ENCODE measurements at places on chromosomes 11 and 22. TPM values are rescaled to one million over a fixed set of nuclear protein-coding genes. Genes with fewer than 3 reads are reported as not detected.

CREB3L1 gene
- total RNA-seq, result 5.1 TPM

NXPE4 gene
- not detected for total RNA-seq

RHOD gene
- total RNA-seq, result 31.4 TPM

KCTD14 gene
- 1.6 TPM for total RNA-seq

MAP4K2 gene
- 9.2 TPM for total RNA-seq

ZNF70 gene
- total RNA-seq, result 1.1 TPM

HTR3B gene
- total RNA-seq, result not detected

ZNF215 gene
- total RNA-seq, result 0.91 TPM

GAB4 gene
- not detected for total RNA-seq

PLEKHB1 gene
- 1.5 TPM for total RNA-seq

OR4D5 gene
- total RNA-seq, result not detected

C11orf42 gene
- not detected for total RNA-seq

NRIP3 gene
- total RNA-seq, result 0.89 TPM

TYR gene
- total RNA-seq, result not detected

EFCAB6 gene
- total RNA-seq, result 0.39 TPM

PDGFB gene
- 2.9 TPM for total RNA-seq

POTEH gene
- not detected for total RNA-seq

UPK3A gene
- not detected for total RNA-seq

P2RX6 gene
- total RNA-seq, result 0.50 TPM

ARHGAP20 gene
- 0.06 TPM for total RNA-seq

APOA5 gene
- not detected for total RNA-seq

APOL5 gene
- not detected for total RNA-seq

PKNOX2 gene
- total RNA-seq, result not detected

FOLR1 gene
- 0.24 TPM for total RNA-seq

TUB gene
- total RNA-seq, result 7.1 TPM

OR56A1 gene
- total RNA-seq, result not detected

PATE4 gene
- not detected for total RNA-seq

ZDHHC8 gene
- 38.4 TPM for total RNA-seq

MS4A1 gene
- not detected for total RNA-seq

YAP1 gene
- total RNA-seq, result 59.6 TPM

DDI1 gene
- total RNA-seq, result not detected

FXYD6 gene
- 0.11 TPM for total RNA-seq

RNH1 gene
- 123 TPM for total RNA-seq

OR51B5 gene
- total RNA-seq, result not detected

ROM1 gene
- 3.6 TPM for total RNA-seq

KLHDC7B gene
- total RNA-seq, result not detected

HTR3A gene
- total RNA-seq, result not detected

SYTL2 gene
- total RNA-seq, result 12.5 TPM

ANKK1 gene
- not detected for total RNA-seq

BDNF gene
- 9.1 TPM for total RNA-seq

VSIG2 gene
- total RNA-seq, result not detected
